ENCODE measurements at places on chromosomes 3 and 15. TPM values are rescaled to one million over a fixed set of nuclear protein-coding genes. Genes with fewer than 3 reads are reported as not detected.

DNA sequence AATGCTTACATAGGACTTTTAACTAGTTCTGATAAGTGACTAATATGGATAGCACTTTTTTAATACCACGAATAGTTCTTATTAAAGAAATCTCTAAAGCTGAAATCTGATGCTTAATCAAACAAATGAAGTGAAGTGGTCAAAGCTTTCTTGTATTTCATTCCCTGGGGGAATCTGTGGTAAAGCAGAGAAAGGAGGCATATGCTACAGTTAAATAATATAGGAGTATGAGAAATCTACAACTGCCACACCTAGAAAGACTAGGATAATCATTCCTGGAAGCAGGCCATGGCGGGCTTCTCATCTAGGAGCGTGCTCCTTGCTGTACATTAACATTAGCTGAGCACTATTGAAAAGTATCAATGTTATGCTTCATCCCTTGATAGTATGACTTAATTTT, 835.7 kb downstream of the OTOL1 start:
- no peak for DNase-seq

- no peak for DNase-seq
These were observed 12.3 kb upstream of the SLC30A4 start for GRCh38 chr15:45534821-45535220.

DNA sequence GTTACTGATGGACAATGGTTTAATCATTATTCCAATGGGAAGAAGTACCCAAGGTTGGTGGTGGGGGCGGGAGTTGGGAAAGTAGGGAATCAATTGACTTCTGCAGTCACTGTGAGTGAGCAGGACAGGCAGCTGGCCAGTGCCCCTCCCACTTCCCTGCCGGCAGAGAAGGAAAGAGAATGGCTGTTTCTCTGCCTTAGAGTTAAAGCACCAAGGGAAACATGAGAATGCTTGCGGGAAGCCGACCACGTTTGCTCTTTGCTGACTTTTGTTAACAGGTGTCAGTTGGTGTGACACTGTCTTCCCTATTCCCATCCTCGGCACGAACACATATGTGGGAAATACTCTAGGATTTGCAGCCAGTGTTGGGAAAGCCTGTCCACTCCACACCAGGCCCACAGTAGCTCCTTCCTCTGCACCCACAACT, 33.5 kb upstream of the MFSD1 start:
- no peak for DNase-seq

GRCh38 chr3:112640276-112640929, 540 bp downstream of the CCDC80 start:
- no peak for DNase-seq

DNA sequence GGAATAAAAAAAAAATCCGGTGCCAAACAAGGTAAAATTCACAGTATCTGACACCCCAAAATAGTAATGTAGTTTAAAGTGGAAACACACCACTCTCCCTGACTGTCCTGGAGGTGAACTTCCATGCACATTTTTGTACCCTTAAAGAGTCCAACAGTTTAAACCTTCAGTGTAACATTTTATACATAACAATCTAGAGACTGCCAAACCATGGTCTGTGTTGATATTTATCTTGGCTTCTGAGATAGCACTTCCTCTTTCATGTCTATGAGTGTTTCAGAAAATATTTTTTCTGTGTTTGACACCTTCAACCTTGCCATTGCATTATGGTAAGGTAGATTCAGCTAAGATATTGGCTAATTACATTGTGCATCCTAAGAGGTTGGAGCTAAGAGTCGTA, 13.9 kb downstream of the TMEM45A start:
- DNase-seq = no peak

DNA sequence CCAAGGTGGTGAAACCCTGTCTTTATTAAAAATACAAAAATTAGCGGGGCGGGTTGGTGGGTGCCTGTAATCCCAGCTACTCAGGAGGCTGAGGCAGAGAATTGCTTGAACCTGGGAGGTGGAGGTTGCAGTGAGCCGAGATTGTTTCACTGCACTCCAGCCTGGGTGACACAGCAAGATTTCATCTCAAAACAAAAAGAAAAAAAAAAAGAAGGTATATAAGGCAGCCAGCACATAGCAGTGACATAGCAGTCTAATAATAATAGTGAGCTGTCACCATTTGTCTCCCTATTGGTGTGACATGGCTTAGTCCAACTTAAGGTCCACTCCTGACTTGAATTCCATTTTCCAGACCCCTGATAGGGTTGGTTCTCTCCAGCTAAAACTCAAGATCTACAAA, 8.8 kb upstream of the LACTB start:
- DNase-seq = no peak

DNA sequence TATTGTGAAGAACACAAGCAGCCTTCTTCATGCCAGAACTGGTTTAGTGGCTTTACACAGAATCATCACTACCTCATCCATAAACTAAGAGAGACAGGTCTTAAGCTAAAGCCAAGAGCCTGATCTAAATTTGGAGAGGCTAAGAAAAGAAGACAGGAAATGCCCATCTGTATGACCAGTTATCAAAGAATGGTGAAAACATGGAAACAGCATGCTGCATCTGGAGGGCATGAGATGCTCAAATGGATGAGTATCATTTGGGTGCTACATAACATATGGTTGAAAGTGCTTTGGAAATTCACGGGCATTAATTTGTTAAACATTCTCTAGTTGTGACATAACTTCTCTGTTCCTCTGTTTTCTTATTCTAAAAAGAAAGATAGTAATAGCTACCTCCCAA, 112.5 kb downstream of the CPNE4 start:
- DNase-seq = no peak

GRCh38 chr3:129312671-129313414, 34.2 kb downstream of the HMCES start:
- DNase-seq = no peak

- no peak for DNase-seq
These were observed 25.1 kb upstream of the ETV5 start for GRCh38 chr3:186133980-186134379.

DNA sequence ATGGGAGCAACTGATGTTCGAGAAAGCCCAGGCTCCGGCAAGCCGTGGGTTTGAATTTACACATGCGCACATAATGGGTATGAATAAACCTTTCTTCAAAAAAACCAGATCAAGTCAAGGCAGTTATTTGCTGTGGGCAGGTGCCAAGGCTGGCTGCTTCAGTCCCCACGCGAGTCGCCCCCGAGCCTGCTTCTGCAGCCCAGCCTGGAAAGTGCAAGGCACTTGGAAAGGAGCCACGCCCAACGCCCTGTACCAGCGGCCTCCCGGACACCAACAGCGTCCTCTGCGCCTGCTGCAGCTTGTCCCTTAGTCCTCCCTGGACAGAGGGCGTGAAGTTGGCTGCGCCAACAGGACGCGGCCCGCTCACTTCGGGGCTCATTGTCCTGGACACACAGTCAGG, 68.9 kb downstream of the KLF15 start:
- DNase-seq = no peak

DNA sequence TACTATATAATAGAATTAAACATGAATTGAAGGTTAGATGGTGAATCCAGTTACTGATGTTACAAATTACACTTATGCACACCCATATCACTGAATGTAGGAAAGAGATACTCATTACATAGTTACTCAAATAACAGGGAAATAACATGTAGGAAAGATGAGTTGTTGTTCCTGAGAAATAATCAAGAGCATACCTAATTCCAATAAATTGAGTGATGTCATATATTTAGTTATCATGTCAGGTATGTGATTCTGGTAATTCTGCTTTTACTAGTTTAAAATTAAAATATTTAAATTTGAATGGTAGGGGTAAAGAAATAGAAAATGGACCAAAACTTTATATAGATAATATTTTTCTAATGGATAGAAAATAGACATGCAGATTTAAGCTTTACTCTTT, 102.6 kb upstream of the MYZAP start:
- DNase-seq = no peak

DNA sequence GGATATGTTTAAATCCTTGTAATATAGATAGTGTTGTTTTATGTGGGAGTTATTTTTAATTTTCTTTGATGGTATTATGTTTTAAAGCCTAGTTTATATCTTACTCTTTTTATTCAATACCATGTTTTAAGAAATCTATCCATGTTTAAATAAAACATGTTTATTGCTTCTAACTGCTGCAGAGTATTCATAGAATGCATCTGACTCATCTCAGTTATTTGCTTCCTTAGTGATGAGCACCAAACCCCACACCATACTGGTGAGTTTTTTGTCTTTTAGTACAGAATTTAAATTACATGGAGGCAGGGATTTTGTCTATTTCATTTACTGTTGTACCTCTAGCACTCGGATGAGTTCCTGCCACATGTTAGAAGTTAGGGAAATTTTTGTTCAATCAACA, 209.2 kb downstream of the NSUN3 start:
- no peak for DNase-seq

GRCh38 chr3:171874251-171874681, 31.1 kb downstream of the TMEM212 start:
- peak; percentile 55 for DNase-seq

Gene SLC28A2
- total RNA-seq = not detected

Gene TMEM212
- total RNA-seq = not detected

Gene KBTBD13
- 0.32 TPM for total RNA-seq

Gene GALNT15
- 6.0 TPM for total RNA-seq

Gene TEX55
- not detected for total RNA-seq

Gene SECISBP2L
- total RNA-seq = 94.2 TPM

Gene RUVBL1
- total RNA-seq = 24.2 TPM

Gene SAXO2
- 4.7 TPM for total RNA-seq

Gene KNG1
- total RNA-seq = not detected

Gene TMEM207
- not detected for total RNA-seq

All from urinary bladder (tissue), 4 donors.